ENCODE measurements at places on chromosomes 16 and 17.

- DNase-seq: no peak
Observed at GRCh38 chr16:27029525-27029924, 37.2 kb upstream of the C16orf82 start.

- no peak for DNase-seq
Observed at GRCh38 chr16:81899601-81900000, 111.7 kb downstream of the SDR42E1 start.

- no peak for DNase-seq
Observed at GRCh38 chr16:73143576-73144422, 95.9 kb upstream of the ZFHX3 start.

DNA sequence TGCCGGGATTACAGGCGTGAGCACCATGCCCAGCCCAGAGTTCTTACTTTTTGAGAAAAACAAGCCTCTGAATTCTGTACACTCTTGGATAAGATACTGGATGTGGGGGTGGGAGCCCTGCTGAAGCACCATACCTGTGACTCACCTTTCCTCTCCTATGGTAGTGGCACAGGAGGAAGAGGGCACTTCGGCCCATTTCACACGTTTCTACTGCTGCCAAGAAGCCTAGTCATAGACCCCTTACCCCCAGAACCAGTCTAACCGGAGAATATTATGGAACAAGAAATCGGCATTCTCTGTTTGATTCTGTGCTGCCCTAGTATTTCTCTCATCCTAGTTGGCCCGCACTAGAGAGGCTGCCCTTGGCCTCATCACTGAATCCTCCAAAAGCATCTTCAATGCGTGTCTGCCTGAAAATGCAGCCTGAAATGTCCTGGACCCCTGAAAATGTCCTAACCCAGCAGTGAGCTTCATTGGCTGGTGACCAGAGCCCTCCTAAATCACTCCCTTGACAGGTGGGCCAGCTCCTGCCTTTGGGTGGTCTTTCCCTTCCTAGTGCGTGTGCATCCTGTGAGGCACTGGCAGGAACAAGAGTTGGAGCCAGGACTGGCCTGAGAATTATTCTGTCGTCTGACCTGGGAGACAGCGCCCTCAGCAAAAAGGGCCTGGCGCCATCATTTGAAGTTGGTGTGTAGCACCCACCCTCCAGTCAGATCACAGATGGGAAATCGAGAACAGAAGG is 37.9 kb downstream of the NDEL1 start:
- no peak for DNase-seq

- DNase-seq: no peak
Observed at GRCh38 chr17:28449859-28450258, 23.6 kb upstream of the SLC13A2 start.

GRCh38 chr17:44636562-44636961 is 19.7 kb upstream of the MEIOC start:
- no peak for DNase-seq

DNA sequence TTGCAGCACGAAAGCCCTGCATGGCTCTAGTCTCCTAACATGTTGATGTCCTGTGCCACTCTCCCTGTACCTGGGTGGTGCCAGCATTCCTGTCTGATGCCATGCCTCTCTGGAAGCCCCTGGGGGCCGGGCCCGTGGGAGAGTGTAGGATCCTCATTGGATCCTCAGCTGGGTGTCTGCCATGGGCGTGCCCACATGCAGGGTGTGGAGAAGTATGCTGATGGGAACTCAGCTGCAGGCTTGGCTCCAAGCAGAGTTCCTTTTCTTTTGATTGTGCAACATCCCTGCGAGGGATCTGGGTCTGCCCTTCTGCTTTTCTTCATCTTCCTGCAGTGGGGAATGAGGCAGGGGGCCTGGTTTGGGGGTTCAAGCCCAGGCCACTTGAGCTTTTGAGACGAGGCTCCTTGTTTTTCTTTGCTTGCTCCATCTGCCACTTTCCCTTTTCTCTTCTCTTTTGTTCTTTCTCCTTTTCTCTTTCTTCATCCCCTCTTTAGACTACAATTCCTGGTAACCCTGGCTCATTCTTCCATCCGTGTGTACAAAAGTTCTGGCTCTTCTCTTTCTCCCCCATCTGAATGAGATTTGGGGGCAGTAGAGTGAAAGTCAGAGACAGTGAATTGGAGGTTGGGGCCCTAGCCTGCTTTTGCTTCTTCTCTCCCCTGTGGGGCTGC is 32.9 kb downstream of the KSR1 start:
- no peak for DNase-seq

DNA sequence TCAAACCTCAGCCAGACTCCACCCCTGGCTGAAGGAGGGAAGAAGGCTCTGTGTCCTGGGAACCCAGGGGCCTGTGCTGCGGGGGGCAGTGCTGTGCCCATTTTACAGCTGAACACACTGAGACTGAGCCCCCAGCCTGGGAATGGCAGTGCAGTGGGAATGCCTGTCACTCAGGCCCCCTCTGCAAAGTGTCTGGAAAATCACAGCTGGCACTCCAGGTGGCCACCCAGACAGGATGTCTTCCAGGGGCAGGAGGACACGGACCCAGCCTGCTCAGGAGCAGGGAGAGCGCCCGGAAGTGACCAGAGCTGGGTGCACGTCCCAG is 32.6 kb downstream of the ZNF469 start:
- no peak for DNase-seq

GRCh38 chr17:66451188-66452149 is 149.1 kb downstream of the PRKCA start:
- no peak for DNase-seq

- DNase-seq: no peak
Observed at GRCh38 chr16:84914273-84914672, 94.5 kb downstream of the CRISPLD2 start.

GRCh38 chr16:52581530-52581929 is 34.6 kb upstream of the TOX3 start:
- DNase-seq: no peak

GRCh38 chr17:33318241-33318640 is 25.1 kb upstream of the ASIC2 start:
- DNase-seq: no peak

GRCh38 chr17:50268743-50269275 is 5.5 kb upstream of the TMEM92 start:
- no peak for DNase-seq

DNA sequence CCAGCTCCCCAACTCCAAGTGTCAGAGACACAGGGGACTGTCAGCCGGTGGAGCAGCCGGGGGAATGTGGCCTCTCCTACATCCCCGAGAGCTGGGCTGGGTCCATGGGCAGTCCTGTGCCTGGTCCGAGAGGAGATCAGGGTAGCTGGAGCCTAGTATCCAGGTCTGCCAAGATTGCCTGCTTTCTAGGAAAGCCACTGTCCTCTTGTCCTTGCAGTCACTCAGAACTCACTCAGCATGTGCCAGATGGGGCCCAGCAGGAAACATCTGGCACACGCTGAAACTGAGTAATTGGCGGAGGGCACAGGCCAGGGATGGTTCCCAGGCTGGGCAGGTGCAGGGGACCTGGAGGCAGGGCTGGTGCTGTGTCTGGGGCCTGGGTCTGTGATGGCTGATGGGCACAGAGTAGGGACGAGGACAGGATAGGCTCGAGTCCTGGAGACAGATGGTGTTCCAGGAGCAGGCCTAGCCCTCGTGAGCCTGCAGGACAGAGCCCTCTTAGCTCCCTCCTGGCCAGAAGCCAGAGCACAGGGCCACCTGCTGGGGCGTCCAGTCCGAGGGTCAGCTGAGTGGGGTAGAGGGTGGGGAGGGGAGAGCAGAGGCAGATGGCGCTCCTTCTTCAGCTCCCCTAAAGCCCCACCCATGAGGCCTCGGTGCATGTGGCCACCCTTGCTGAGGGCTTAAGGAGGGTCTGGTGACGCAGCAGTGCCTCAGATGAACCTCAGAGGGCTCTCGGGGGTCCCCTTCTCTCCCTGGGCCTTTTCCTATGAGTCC is 31.1 kb downstream of the ADCY7 start:
- no peak for DNase-seq

- DNase-seq: no peak
Observed at GRCh38 chr17:58626905-58627304, 64.9 kb downstream of the TEX14 start.
